ENCODE measurements at places on chromosomes 3 and 15.

DNA sequence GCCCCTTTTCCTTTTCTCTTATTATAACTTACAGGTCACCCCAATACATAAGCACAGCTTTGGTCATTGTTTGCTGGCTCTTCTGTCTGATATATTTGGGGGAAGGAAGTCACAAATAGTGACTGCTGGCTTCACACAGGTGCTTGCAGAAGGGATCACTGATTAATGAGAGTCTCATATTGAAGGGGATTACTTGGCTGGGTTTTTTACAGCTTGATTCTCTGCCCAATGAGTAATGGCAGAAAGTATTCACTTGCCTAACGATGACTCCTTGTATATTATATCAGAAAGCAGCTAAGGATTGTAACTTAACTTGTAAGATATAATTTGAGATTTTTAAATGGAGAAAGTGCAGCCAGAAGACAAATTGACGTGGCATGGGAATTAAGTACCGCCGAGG lies 119.3 kb upstream of the PFN2 start:
- DNase-seq, result no peak

- peak; percentile 41 for DNase-seq
Measured at GRCh38 chr3:179921500-179921899, 115.2 kb downstream of the PEX5L start.

DNA sequence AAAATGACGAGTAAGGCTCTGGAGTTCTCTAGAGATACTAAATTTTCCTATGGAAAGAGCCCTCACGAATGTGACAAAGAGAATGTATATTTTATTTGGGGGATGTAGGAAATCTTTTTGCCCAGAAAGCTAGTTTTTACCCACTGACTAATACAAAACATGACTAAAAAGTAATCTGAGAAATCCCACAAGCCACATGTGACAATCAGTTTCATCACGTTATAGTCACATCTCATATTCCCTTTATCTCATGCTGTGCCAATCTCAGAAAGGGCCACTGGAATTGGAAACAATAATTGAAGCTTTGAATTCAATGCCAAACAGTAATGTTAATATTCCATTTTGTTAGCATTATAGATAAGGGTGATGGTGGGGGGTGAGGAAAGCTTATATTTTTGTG lies 509.0 kb upstream of the GOLIM4 start:
- DNase-seq, result peak; percentile 32

- DNase-seq, result peak; percentile 7
Measured at GRCh38 chr3:13890377-13891016, 10.6 kb upstream of the WNT7A start.

- DNase-seq, result peak; percentile 80
Measured at GRCh38 chr3:77524463-77524862, 484.6 kb downstream of the ROBO2 start.

GRCh38 chr15:42670451-42670850 lies 66.5 kb downstream of the CDAN1 start:
- no peak for DNase-seq

DNA sequence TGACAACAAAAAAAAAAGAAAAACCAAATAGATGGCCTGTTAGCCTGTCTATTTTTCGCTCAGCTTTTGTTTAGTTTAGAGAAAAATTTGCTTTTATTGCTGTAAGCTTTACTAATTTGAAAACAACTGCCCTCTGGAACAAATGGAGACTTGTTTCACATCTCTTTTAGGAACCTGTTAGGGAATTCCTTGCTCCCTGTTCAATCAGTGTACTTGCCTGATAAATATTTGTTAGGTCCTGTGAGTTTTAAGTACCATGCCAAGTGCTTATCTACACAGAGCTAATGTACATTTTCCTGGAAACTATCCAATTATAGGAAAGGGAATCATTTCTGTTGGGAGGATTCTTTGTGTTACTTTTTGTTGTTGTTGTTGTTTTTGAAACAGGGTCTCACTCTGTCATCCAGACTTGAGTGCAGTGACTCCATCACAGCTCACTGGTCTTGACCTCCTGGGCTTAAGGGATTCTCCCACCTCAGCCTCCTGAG lies 3.5 kb upstream of the LIPH start:
- no peak for DNase-seq

- DNase-seq, result no peak
Measured at GRCh38 chr3:124092811-124093210, 100.9 kb upstream of the ROPN1 start.

- no peak for DNase-seq
Measured at GRCh38 chr3:188088948-188089685, 64.8 kb upstream of the LPP start.

DNA sequence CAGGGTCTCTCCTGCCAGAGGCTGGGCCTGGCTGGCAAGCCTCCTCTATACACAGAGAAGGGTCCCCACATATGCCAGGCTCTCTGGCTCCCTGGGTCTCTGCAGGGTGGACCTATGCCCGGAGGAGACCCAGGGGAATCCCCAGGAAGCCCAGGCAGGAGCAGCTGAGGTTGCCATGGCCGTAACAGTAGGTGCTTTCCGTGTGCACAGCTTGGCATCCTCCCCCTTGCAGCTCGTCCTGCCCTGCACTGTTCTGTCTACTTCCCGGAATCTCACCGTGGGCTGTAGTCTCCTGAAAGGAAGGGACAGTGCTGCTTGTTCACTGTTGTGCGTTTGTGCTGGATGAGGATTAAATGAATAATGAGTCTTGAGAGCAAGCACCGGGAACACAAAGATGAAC lies 47.8 kb downstream of the DAPK2 start:
- DNase-seq, result peak; percentile 76

DNA sequence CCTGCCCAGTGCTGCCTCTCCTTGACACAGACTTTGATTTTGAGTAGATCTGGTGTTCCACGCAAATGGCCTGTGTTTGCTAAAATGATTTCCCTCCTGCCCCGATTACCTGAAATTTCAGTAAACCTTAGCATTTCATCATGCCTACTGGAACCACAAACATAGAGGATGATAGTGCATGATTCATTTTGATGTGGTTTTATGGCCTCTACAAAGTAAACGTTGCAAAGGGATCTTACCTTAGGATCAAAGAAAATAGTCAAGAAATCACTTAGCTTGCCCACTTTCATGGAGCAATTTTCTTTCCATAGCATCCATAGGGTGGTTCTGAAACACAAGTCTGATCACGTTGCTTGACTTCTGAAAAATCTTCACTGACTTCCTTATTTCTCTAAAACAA lies 524.6 kb upstream of the ATP11B start:
- no peak for DNase-seq

DNA sequence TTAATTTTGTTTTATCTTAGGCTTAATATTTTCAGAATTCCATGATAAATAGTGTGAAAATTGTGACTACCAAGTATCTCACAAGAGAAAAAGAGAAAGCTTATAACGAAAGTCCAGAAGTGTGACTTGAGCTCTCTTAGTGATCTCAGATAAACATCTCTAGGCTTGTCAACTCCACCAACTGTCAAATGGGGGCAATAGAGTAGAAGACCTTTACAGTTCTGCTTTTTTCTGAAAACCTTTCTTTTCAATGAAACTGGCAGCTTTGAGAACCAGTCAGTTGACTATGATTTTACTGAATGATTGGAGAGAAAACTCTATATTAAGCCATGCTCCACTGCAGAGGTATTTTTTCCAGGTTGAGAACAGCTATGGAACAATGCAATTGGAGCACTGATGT lies 119.2 kb upstream of the TP63 start:
- no peak for DNase-seq

GRCh38 chr15:68344600-68344999 lies 67.1 kb downstream of the FEM1B start:
- no peak for DNase-seq

DNA sequence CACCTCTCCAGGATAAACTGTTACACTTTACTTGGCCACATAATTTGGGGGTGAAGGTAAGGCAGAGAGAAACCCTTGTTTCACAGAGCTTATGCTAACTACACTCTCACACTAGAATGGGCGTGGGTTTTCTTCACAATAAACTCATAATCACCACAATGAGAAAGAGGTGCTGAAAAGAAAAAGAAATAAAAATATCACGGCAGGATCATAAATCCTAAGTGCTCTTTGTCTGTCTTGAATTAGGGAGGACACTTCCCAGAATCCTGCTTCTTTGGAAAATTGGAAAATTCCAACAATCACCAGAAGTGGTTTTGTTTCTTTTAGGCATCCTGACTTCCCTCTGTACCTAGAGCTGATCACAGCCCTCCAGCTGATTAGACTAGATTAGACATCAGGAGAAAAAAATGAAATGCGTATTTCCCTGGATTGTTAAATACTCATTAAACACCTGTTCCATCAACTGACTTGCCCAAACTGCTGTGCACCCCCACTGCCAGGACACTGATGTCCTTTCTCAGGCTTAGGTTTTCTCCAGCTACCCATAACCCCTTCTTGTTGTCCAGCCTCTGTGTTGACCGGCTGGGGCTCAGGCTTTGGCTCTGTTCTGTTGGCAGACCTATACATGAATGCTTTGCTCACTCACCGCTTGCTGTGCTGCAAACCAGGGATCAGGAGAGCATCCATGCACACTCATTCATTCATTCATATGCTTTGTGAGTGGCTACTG lies 41.6 kb upstream of the ACKR4 start:
- DNase-seq, result peak; percentile 6

DNA sequence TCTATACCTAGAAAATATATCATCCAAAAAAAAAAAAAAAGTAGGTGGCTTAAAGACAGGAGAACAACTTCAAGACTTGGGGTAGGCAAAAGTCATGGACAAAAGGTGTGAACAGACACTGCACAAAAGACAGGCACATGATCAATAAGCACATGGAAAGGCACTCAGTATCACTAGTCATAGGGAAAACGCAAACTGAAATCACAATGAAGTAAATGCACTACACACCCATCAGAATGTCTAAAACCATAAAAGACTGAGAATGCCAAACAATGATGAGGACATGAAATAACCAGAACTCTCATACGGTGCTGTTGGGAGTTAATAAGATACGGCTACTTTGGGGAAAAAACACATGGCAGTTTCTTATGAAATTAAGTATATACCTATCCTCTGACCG lies 40.0 kb downstream of the CHSY1 start:
- DNase-seq, result no peak

GRCh38 chr3:78818161-78818985 lies 949.4 kb downstream of the ROBO1 start:
- no peak for DNase-seq

- no peak for DNase-seq
Measured at GRCh38 chr3:175620532-175620931, 761.4 kb downstream of the NAALADL2 start.

DNA sequence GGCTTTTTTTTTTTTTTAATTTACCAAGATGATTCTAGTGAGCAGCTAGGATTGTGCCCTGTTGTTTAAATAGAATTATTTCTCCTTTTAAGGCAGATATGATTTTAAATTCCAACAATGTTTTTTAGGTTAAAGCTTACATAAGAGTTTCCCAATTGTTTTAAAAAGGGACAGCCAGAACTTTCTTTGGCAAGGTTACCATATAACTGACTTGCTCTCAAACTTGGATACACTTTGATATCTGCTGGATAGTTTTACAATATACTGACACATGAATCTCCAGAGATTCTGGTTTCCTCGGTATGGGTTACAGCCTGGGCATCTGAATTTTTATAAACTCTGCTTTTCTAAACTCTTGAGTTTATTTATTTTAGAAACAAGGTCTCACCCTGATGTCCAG lies 134.3 kb upstream of the GADL1 start:
- no peak for DNase-seq

GRCh38 chr3:161551697-161552096 lies 55.1 kb downstream of the OTOL1 start:
- DNase-seq, result peak; percentile 63

DNA sequence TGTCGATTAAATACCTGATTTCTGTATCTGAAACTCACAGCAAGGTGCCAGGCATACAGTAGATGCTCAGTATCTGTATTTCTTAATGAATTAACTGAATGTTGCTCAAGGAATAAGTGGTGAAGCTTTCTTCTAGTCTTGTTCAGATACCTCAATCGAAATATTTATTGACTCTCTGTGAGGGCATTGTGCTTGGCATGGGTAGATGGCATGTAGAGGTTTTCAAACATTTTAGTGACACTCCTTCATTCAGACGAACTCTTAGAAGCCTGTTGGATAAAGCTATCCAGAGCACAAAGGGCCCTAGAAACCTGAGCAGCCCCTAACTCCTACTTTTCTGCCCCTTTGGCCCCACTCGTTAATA lies 369 bp upstream of the SNX1 start:
- DNase-seq, result no peak

- peak; percentile 88 for DNase-seq
Measured at GRCh38 chr3:182182531-182182968, 470.8 kb downstream of the SOX2 start.

Measured in NCI-H69 (cell line).